ENCODE measurements at places on chromosomes 16 and 17. TPM values are rescaled to one million over a fixed set of nuclear protein-coding genes. Genes with fewer than 3 reads are reported as not detected.

- no peaks in the 10 kb centered on the region for H3K36me3 ChIP-seq
- no peak for DNase-seq
- H3K4me3 ChIP-seq = no peak within 1 kb of the TSS
- H3K4me1 ChIP-seq = peaks cover 11% of the 10 kb centered on the region
Measured at GRCh38 chr17:19716108-19717030, at the start of gene SLC47A2. SLC47A2 (minus strand) TSS chr17:19716584; CDS start chr17:19716555, 29 bp downstream.

- H3K27ac ChIP-seq = no peak overlapping the region
- no peaks in the 10 kb centered on the region for H3K4me1 ChIP-seq
Measured at GRCh38 chr17:14768923-14769322, 468.0 kb downstream of the HS3ST3B1 start.

DNA sequence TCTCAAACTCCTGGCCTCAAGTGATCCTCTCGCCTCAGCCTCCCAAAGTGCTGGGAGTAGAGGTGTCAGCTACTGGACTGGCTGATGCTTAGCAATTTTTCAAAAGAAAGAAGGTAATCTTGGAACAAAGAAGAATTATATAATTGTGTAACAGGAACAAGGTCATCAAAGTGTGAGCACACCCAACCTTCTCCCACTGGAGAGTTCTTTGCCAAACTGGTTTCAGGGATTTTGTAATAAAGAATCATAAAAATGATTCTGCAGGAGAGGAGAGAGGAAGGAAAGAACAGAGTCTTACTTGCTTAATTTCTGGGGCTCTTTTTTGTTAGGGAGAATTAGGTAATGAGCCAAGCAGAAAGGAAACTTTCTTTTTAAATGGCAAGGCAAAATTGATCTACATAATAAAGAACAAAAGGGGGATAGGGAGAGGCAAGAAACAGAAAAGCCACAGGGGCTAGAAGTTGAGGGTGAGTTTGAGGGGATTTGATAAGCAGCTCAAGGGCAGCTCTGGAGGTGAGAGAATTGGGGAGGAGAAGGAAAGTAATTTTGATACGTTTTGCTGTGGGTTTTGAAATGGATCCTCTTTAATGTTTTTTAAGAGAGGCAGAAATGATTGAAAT, 21.3 kb downstream of the CHD9NB start:
- no peak for DNase-seq
- peaks cover 20% of the 10 kb centered on the region for H3K4me1 ChIP-seq
- no peaks in the 10 kb centered on the region for H3K36me3 ChIP-seq
- H3K4me3 ChIP-seq = no peak overlapping the region
- peak overlapping the region; percentile 50 for H3K27ac ChIP-seq

DNA sequence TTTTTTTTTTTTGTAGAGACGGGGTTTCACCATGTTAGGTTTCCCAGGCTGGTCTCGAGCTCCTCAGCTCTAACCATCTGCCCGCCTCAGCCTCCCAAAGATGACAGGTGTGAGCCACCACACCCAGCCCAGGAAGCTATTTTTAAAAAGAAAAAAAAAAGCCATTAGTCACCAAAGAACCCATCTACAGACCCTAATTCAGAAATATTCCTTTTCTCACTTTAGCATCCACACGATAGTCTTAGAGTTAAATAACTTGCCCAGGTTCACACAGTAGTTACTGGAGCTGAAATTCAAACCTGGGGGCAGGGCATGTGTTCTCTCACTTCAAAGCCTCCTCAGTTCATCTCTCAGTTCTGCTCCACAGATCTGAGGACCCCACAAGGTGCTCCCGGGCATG, 70.3 kb upstream of the NOL11 start:
- no peaks in the 10 kb centered on the region for H3K4me1 ChIP-seq
- no peak for DNase-seq
- H3K36me3 ChIP-seq = no peaks in the 10 kb centered on the region
- no peaks in the 10 kb centered on the region for H3K27me3 ChIP-seq

DNA sequence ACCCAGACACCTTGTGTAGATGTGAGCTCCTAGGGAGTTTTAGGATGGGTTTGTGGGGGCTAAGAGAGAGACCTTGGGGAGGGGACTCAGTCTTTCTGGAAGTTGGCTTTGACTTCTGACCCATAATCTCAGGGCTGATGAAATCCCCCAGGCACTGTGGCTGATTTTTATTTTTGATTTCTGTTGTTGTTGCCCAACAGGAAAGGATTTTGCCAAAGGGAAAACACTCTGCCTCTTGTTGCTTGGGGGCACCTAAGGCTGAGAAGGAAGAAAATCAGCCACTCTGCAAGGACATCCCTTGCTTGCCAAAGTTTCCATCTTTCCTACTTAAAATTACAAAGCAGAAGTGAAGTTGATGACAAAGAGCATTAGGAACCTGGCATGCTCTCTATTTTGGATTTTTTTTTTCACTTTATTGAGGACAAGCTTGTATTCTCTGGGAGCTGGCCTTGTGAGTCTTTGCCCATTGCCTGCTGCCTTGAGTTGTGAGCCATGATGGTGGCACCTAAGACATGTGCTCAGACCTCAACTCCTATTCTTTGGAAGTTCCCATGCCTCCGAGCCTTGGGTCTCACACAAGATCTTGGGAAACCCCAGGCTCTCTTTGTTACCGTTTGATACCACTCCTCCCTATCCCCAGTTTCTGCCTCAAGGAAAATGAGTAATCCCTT, 3.2 kb upstream of the C1QTNF1 start:
- H3K27ac ChIP-seq = peak overlapping the region; percentile 74
- peaks cover 25% of the 10 kb centered on the region for H3K4me1 ChIP-seq
- DNase-seq = no peak

DNA sequence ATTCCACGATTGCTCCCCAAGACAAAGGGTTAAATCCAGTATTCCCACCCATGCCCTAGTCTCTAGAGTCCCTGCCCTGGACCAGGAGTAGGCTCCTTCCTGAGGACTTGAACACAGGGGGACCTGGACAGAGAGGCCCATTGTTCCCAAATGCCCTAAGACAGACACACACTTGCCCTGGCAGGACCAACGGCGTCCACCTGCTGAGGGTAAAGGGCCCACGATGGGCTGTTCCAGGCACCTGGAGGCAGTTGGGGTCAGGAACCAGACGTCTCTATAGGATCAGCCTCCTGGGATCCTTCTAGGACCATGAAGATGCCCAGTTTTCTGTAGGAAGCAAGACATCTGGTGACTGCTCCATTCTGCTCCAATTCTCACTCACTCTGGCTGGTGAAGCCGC, 39.3 kb downstream of the TNFRSF13B start:
- no peaks in the 10 kb centered on the region for H3K4me1 ChIP-seq
- H3K27ac ChIP-seq = no peak overlapping the region
- no peaks in the 10 kb centered on the region for H3K36me3 ChIP-seq
- DNase-seq = no peak
- H3K27me3 ChIP-seq = no peaks in the 10 kb centered on the region
- no peak overlapping the region for H3K4me3 ChIP-seq

- no peak for DNase-seq
- H3K4me3 ChIP-seq = no peak overlapping the region
- no peaks in the 10 kb centered on the region for H3K4me1 ChIP-seq
Measured at GRCh38 chr17:64192589-64192988, 62.6 kb upstream of the ERN1 start.

GRCh38 chr17:50527155-50527762, 5.3 kb upstream of the EPN3 start:
- H3K4me3 ChIP-seq = no peak overlapping the region
- H3K4me1 ChIP-seq = peaks cover 5% of the 10 kb centered on the region
- no peak for DNase-seq
- H3K36me3 ChIP-seq = no peaks in the 10 kb centered on the region

TP53TG3F gene
- not detected for total RNA-seq

PALB2 gene
- total RNA-seq = 9.6 TPM

DNAI2 gene
- not detected for total RNA-seq

All from transverse colon (tissue), 4 donors.